Adrenal gland (tissue), 19 donors: ENCODE measurements at places on chromosomes 2 and 18. TPM values are rescaled to one million over a fixed set of nuclear protein-coding genes. Genes with fewer than 3 reads are reported as not detected.

DNA sequence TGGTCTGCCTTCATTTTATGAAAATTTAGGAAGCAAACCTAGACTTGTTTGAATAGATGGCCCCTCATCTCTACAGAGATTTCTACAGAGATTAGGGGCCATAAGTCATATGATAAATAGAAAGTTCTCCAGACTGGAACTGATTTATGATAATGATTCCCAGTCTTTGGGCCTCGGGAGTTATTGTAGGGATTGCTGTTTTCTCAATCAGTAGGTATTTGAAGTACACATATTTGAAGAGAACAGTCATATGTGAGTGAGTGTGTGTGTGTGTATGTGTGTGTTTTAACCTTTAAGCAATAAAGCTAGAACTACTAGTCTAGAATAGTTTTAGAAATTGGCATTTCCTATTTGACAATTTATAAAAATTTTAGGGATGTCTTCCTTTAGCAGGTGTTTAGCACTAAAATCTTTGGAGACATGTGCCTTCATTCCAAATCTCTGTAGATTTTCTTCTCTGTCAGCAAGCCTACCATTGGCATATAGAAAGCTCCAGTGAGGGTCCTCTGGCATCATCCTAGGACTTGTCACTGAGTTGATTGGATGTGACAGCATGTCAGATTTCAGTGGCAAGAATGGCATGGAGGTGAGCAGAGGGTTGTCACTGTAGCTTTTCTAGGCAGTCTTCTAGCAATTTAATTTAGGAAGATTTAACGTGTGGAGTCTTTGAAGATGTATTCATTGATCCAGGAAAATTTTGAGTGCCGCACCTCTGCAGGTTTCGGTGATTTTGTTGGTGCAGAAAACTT, 71.2 kb downstream of the MYO1B start:
- no peak for DNase-seq

- no peak for DNase-seq
These were observed 108.9 kb upstream of the ZNF236 start for GRCh38 chr18:76713432-76713831.

GRCh38 chr2:237530472-237531433, 35.6 kb upstream of the PRLH start:
- DNase-seq = no peak

GRCh38 chr2:211086049-211086448, 529.6 kb downstream of the CPS1 start:
- no peak for DNase-seq

- DNase-seq = no peak
These were observed 45.3 kb upstream of the RFX8 start for GRCh38 chr2:101520246-101520645.

DNA sequence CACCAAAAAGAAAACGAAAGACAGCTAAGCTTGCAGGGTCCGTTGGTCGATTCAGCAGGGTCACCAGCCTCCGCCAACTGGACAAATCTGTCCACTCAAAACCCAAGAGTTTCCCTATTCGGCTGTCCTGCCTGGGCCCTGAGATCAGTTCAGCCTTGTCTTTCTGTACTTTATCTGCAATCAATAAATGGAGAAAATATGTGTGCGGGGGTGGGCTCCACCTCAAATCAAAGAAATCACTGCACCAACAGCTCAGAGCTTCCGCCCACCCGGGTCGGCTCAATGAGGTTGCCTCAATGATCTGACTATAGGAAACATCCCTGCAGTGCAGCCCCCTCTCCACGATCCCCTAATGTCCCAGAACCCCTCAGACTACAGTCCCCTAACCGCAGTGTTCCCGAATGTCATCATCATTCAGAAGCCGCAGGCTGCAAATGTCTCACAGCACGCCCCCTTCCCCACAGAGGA, 447 bp downstream of the GGCX start:
- DNase-seq = no peak

GRCh38 chr2:149446748-149447147, 116.4 kb downstream of the LYPD6 start:
- no peak for DNase-seq

- no peak for DNase-seq
These were observed 13.8 kb downstream of the MLPH start for GRCh38 chr2:237500681-237501424.

- DNase-seq = peak; percentile 69
These were observed 29.0 kb upstream of the SLC35F6 start for GRCh38 chr2:26735097-26735496.

DNA sequence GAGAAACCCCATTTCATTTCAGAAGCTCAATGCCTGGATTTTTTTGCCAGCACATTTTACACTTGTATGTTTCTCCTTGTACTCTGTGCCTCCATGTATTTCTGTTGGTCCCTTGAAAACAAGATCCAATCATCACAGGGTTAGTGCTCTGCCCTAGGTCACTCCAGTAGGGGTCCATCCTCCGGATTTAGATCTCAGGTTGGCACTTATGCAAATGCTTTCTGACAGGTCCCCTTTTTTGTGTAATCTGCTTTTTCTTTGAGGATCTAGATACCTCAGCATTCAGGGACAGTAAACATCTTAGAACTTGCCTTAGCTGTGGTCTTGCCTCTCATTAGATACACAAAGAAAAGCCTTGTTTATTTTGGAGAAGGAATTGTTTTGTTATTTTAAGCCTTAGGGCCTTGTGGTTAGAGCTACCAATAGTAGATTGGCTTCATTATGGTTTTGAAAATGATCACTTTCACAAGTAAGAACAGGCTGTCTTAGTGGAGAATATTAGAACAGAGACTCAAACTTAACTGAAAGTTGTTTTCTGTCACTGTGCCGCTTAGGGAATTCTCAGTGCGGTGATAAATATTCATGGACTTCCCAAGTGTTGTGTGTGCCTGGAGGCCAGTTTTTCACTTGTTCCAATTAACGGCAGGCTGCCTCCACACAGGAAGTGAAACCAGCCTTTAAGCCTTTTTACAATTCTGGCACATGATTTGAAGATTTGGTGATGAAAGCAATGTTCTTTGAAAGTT, 7.8 kb downstream of the MERTK start:
- peak; percentile 36 for DNase-seq

GRCh38 chr2:193336781-193337180, 1142.0 kb upstream of the TMEFF2 start:
- DNase-seq = no peak

- DNase-seq = no peak
These were observed 99.8 kb downstream of the COPS8 start for GRCh38 chr2:237185553-237185925.

- no peak for DNase-seq
These were observed 27.4 kb downstream of the EIF4E2 start for GRCh38 chr2:232577841-232578240.

DNA sequence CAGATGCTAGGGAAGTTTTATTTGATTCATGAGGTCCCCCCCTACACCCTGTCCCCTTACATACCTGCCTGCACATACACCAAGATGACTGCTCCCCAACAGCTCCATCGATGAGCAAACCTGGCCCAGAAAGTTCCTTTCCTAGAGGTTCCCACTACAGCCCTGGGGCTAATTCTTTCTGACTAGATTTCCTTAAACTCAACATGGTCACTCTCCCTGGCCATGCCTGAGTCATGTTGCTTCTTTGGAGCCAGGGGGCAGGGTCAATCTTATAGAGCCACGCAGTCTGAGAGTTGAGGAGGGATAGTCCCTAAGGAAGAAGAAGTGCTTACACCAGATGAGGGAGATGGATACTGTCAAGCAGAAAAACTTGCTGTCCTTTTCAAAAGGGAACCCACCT, 67.7 kb upstream of the GLI2 start:
- DNase-seq = no peak

DNA sequence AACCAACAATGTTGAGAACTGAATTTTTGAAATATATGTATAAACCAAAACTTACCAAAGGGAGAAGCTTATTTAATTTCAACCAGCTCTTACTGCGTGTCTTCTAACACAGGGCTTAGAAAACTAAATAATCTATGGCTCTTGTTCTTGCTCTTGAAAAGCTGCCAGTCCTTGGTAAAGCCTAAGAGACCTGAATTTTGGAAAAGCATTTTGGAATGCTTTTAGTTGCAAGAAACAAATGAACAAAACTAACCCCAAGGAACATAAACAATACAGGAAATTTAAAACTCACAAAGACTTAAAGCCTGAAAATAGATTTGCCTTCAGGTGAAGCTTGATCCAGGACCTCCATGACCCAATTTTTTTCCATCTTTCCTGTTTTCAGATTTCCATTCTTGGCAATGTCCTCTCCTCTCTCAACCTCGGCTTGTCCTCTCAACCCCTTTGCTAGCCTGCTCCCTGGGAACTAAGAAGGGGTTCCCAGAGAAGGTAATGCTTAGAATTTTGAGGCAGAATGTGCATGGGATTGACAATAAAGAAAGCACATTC, 169.8 kb upstream of the NCK2 start:
- no peak for DNase-seq

DNA sequence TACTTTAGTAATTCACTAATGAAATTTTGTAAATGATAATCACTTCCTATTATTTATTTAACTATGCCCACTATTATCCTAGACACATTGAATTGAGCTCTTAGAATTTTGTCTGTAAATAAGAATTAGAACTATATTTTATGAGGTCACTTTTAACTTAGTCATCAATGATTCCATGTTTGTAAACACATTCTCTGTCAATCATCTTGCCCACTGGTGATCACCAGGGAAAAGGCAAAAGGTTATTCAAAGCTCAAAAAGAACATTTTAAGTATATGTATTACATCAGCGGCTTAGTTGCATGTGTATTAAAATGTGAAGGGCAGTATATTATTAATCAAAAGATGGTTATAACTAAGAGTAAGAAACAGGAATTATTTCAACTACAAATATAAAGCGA, 25.2 kb downstream of the SCN9A start:
- DNase-seq = no peak

DNA sequence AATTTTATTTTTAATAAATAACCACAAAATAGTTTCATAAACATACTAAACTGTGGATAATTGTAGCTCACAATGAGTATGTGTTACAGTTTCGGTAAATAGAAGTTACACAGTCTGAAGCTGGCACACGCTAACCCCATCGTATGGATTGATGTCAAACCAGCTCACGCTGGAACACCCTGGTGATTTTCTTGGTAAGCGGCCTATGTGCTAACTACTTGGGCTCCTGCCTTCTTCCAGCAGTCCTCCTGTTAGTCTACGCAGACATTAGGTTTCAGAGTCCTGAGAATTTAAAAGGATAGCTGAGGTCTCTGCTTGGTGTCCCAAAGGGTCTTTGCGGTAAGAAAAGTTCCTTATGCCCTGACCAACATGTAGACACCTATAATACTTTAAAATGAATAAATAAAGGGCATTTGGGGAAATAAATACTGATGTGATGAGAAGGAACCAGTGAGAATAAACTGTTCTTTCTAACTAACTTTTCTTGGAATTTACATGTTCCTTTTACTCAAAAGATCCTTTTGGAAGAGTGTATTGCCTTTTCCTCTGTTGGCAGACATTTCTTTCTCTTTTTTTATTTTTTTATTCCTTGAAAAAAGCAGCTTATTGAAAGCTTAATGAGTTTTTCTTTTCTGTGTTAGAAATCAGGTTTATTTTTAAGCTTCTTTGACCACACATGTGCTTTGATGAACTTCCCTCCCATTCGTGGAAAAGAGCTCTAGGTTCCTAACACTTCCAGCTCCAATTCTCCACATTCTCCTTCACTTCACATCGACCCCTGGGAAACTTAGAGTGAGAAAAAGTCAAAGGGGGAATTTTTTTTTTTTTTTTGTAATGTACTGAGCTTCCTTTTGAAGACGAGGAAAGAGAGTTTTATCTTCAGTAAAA, 322.2 kb downstream of the IRS1 start:
- DNase-seq = no peak

DNA sequence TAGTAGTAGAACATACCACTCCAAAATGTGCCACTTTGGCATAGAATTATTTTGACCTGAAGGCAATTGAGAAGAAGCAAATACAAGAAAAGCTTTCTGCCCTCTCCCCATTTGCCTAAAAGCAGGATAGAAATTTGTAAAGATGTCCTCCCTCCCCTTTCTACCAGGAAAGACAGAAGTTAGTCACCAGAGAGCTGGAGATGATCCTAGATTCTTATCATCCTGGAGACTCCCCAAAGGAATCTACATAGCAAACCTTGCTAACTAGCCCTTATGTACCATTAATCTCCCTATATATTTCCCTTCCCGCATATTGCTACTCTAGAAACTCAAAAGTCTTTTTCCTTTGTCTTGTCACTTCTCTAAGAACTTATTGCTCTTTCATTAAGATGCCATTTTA, 12.6 kb upstream of the TMEM37 start:
- no peak for DNase-seq

GRCh38 chr2:174835797-174836255, 71.6 kb upstream of the CHRNA1 start:
- DNase-seq = no peak

DNA sequence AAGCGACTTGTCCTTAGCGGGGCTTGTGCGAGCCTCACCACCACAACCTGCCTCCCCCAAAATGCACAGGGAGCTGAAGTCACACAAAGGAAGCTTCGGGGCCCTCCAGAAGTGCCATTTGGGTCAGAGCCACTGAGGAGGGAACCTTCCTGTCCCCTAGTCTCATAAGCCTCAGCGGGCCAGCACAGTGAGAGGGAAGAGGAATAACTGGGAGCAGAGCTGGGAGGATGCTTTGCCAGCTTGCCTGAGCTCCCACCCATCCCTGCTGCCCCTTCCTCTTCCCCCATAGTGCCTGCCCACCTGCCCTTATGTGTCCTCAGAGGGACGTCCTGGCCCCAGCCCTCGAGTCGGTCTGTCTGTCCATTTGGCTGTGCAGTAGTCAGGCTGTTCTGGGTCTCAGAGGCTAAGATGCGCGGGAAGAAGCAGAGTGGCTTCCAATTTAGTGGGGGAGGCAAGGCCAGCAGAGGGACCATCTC, 51.8 kb upstream of the GPR17 start:
- no peak for DNase-seq

DNA sequence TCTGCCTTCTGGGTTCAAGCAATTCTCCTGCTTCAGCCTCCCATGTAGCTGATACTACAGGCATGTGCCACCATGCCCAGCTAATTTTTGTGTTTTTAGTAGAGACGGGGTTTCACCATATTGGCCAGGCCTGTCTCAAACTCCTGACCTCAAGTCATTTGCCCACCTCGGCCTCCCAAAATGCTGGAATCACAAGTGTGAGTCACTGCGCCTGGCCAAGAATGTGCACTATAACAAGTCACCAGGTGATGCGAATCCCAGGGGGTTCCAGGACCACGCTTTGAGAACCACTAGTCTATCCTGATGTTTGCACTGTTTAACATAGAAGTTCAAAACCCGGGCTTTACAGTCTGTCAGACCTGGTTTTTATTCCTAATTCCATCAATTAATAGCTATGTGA, 144.8 kb downstream of the SUCLG1 start:
- no peak for DNase-seq

TMEM200C gene
- 42.4 TPM for total RNA-seq

RGPD6 gene
- total RNA-seq = 41.5 TPM

RRM2 gene
- total RNA-seq = 22.3 TPM

CNDP1 gene
- not detected for total RNA-seq

HOXD11 gene
- not detected for total RNA-seq

THUMPD2 gene
- total RNA-seq = 13.4 TPM
